ENCODE measurements at places on chromosomes 13 and 19.

DNA sequence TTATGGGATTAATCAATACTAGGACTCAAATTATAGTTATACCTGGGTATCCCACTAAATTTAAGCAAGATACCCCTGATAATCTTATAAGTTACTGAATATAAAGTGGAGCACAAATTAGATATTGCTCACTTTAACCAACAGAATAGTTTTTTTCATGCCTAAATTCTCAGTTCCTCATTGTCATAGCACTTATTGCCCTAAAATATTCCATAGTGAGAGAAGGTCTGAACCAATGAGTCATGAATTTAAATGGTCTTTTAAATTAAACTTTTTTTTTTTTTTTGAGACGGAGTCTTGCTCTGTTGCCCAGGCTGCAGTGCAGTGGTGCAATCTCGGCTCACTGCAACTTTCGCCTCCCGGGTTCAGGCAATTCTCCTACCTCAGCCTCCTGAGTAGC is 42.4 kb downstream of the ZNF136 start:
- no peak for DNase-seq

- DNase-seq, result no peak
Observed at GRCh38 chr13:23699271-23699670, 129.1 kb downstream of the TNFRSF19 start.

GRCh38 chr13:103282571-103283450 is 216.6 kb upstream of the SLC10A2 start:
- DNase-seq, result no peak

GRCh38 chr19:17098326-17098725 is 22.7 kb downstream of the MYO9B start:
- no peak for DNase-seq

- no peak for DNase-seq
Observed at GRCh38 chr19:41363371-41363752, 587 bp downstream of the B9D2 start.

DNA sequence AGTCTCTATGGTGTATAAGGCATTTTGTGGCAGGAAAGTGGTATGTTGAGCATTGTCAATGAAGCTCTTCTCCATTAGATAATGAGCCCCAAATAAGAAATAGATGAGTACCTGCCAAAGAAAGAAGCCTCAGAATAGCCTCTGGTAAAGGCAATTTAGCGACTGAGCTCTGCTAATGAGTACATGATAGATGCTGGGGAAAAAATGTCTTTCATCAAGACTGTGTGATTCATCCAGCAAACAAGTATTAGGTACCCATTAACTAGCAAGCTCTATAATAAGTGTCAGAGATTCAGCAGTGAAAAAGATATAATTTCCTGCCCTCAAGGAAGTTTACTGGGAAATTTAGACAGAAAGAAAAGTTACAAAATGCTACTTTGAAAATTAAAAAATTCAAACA is 294.6 kb downstream of the ITGBL1 start:
- DNase-seq, result no peak

DNA sequence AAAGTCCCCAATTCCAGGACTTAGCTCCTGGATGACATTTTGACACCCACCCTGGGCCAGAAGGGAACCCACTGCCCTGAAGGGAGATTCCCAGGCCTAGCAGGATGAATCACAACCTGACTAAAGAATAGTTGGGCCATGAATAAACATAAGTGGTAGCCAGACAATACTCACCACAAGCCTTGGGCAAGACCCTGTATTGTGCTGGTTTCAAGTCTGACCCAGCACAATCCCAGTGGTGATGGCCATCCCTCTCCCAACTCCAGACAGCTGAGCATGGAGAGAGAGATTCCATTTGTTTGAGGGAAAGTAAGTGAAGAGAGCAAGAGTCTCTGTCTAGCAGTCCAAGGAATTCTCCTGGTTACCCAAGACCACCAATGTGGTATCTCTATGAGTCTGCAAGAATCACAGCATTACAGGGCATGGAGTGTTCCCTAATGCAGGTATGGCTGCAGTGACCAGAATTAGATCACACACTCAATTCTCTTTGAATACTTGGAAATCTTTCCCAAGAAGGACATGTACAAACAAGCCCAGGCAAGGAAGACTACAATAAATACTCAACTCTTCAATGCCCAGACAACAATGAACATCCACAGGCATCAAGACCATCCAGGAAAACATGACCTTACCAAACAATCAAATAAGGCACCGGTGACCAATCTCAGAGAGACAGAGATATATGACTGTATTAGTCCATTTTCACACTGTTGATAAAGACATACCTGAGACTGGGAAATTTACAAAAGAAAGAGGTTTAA is 158.0 kb downstream of the VWA8 start:
- no peak for DNase-seq

DNA sequence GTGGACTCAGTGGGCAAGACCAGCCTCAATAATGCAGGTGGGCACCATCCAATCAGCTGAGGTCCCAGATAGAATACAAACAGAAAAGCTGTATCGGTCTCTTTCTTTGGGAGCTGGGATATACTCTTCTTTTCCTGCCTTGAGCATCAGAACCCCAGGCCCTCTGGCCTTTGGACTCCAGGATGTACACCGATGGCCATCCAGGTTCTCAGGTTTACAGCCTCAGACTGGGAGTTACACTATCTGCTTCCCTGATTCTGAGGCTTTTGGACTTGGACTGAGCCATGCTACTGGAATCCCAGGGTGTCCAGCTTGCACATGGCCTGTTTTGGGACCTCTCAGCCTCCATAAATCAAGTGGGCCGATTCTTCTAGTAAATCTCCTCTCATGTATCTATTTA is 27.6 kb upstream of the USP12 start:
- no peak for DNase-seq

- DNase-seq, result no peak
Observed at GRCh38 chr13:45681113-45681512, 21.0 kb upstream of the CBY2 start.

DNA sequence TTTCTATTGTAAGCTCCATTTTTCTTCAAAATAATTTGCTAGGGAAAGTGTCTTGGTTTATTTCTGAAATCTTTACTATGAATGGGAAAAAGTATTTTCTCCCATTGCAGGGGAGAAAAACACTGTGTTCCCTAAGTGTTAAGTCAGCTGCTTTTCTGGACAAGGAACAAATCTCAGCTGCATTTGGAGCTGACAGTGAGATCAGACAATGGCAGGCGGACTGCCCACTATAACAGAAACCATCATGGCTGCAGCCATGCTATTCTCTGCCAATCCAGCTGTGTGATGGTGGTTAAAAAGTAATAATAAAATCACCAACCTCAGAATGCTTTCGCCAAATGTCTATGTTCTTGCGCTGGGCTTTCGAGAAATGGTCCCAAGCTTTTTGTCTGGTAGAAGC is 302.7 kb downstream of the DNAJC15 start:
- DNase-seq, result no peak

GRCh38 chr19:6378041-6378440 is 2.3 kb upstream of the PSPN start:
- no peak for DNase-seq

DNA sequence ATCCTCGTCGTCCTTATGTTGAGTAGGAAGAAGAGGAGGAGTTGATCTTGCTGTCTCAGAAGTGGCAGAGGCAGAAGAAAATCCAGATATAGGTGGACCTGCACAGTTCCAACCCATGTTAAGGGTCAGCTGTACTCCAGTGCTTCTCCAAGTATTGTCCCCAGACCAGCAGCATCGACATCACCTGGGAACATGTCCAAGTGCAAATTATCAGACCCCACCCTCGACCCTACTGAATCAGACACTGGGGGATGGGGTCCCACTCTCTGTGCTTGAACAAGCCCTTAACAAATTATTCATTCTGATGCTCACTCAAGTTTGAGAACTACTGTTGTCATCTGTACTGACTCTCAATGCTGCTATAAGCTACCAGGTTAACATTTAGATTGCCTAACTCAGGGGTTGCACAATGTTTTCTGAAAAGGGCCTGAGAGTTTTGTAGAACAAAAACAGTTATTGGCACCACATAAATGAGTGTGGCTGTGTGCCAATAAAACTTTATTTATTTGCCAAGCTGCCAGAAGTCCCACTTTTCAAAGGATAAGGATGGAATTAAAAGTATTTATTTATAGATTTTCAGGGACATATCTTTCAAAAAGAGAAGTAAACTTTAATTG is 226.7 kb upstream of the IPO5 start:
- no peak for DNase-seq

DNA sequence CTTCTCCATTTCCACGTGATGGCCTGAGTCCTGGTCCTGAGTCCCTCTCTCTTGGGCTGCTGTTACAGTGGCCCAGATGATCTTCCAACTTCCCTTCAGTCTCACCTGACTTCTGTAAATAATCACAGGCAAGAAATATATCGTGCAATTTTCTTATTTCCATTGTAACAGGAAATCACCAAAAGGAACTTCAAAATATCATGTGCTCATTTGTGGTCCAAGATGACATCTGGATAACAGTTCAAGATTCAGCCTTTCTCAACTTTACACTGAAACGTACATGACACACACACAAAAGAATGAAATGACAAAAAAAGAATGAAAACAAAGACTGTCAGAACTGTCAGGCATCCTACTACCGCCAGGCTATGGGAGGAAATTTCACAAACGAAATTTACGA is 22.0 kb upstream of the RAP2A start:
- no peak for DNase-seq

- DNase-seq, result no peak
Observed at GRCh38 chr13:34250151-34250670, 432.3 kb downstream of the RFC3 start.

GRCh38 chr19:39824143-39825092 is 9.5 kb downstream of the DYRK1B start:
- peak; percentile 74 for DNase-seq

- no peak for DNase-seq
Observed at GRCh38 chr13:75927183-75927669, 291.1 kb downstream of the LMO7 start.

DNA sequence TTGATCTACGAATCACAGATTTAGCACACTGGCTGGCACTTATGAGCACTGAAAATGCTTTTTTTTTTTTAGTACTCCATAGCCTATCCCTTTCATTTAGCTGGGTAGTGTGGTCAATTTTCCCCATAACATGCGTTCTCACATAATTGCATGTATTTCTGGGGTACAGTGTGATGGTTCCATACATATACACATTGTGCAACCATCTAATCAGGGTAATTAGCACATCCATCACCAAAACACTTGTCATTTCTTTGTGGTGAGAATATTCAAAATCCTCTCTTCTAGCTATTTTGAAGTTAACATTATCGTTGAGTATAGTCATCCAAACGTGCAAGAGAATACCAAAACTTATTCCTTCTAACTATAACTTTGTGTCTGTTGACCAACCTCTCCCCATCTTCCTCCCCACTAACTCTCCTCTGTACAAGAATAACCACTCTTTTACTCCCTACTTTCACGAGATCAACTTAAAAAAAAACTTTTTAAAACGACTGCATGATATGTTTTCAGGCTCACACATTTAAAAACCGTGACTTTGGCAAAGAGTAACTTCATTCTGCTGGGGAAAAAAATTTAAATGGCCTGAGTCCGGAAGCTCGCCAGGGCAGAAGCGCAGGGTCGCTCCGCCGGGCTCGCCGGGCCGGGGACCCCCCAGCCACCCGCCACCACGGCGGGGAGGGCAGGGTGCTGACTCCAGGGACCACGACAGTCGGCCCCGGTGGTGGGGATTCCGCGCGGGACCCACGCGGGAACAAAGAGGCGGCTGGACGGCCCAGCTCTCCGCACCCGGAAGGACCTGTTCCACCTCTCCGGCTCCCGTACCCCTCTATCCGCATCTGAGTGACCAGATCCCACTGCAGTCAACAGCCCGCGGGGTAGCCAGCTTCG is 868 bp upstream of the UBAC2 start:
- DNase-seq, result no peak

DNA sequence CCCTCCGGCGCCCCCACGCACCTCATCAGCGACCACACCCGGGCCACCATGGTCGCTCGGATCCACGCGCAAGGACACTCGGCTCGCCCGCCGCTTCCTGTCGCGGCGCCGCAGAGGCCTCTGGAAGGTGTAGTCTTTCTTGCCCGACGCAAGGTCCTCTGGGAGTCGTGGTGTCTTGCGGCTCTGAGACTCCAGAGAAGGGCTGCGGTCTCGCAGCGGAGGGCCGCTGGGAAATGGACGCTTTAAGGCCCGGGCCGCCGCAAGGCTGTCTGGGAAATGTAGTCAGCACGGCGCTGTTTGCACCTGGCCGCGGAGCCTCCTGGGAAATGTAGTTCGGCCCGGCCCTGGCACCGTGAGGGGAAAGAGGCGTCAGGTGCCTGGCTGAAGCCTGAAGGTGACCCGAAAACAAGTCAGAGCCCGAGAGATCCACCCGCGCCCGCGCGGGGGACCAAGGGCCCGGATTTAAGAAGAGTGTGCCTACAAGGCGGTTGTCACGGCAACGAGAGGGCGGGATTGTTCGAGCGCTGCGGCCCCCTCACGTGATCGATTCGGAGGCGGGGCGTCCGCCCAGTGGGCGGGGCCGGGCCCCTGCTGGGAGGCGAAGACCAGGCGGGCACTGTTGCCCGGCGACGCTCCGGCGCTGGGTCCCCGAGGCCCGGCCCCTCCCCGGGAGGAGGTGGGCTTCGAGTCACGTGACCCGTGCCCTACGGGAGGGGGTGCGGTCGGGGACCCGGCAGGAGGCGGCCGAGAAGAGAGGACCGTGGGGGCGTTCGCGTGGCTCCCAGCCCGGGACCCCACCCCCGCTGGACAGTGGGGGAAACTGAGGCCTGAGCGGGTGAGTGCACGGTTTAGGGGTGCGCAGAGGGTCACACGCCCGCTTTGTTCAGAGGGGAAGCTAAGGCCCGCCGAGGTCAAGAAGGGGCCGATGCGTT is at the start of the genes HSD11B1L and MICOS13:
Gene HSD11B1L (plus strand): TSS at position 591 of the 932 bp plus-strand sequence. CDS start 3,806 bp downstream, outside the sequence.
Gene MICOS13 (minus strand): TSS at position 80 of the 932 bp plus-strand sequence. CDS start 30 bp downstream, at position 50.
- peak; percentile 96 for DNase-seq

- no peak for DNase-seq
Observed at GRCh38 chr19:51359294-51359693, 6.9 kb downstream of the ETFB start.

DNA sequence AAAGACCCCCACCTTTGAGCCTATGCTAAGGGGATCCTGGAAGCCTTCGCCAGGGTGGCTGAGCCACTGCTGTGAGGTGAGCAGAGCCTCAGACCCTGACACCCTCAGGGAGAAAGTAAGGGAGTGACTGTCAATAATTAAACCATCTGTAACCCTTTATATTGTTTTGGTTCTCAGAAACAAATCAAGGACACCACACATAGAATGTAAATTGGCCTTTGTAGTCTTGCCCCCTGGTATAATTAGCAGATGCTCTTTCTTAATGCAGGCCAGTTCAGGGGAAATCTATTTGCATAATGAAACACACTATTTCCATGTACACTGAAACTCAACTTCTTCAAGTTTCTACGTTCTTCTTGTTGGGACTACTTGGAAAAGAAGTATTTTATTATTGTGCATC is 127.7 kb upstream of the EDNRB start:
- DNase-seq, result no peak

DNA sequence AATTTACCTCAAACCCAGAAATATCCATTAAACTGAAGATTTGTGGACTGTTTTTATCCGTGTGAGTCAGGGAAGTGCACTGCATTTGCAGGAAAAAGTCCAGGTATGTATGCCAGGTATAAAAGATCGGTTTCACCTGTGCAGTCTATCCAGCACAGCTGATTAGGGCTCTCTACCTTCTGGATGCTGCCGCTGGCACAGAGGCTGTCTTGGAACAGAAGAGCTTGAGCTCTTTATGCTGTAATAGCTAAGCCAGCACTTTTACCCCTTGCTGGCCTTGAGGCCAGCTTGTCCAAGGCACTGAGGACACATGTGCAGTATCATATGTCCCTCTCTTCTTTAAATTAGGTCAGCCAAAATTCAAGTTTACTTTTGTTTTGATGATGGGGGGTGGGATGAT is 851.0 kb downstream of the DIAPH3 start:
- no peak for DNase-seq

- DNase-seq, result no peak
Observed at GRCh38 chr13:49046002-49046401, 70.3 kb downstream of the FNDC3A start.
